ENCODE measurements at places on chromosomes 16 and 17. TPM values are rescaled to one million over a fixed set of nuclear protein-coding genes. Genes with fewer than 3 reads are reported as not detected.

DNA sequence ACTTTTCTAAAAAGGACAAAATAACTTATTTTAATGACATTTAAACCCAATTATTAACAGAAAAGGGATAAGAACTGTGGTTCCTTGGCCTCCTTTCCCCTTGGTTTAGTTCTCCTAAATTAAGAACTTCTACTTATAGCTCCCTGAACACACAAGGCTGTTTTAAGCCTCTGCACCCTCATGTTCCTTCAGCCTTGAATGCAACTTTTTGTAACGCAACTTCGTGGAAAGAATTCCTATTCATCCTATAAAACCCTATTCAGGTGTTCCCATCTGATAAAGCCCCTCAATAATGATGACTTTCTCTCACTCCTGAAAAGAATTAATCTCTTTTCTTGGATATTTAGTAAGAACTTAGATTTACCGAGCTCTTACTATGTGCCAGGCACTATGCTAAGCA, 6.3 kb downstream of the STAT3 start:
- DNase-seq, result no peak

DNA sequence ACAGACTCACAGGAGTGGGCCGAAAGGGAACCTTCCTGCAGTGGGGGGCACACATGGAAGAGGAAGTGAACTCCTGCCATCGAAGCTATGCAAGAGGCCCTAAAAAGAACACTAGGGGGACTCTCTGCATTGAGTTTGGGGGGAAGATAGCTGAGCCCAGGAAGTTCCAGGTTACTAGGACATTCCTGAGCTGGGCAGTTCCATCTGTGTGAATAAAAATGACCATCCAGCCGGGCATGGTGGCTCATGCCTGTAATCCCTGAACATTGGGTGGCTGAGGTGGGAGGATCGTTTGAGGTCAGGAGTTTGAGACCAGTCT, 211.8 kb downstream of the ZNF423 start:
- DNase-seq, result peak; percentile 37

- DNase-seq, result no peak
These were observed 5.1 kb downstream of the CACNG5 start for GRCh38 chr17:66840061-66840460.

- no peak for DNase-seq
These were observed 174.1 kb downstream of the SNX29 start for GRCh38 chr16:12150600-12150999.

GRCh38 chr17:61511480-61512182, 59.4 kb downstream of the TBX4 start:
- DNase-seq, result no peak

DNA sequence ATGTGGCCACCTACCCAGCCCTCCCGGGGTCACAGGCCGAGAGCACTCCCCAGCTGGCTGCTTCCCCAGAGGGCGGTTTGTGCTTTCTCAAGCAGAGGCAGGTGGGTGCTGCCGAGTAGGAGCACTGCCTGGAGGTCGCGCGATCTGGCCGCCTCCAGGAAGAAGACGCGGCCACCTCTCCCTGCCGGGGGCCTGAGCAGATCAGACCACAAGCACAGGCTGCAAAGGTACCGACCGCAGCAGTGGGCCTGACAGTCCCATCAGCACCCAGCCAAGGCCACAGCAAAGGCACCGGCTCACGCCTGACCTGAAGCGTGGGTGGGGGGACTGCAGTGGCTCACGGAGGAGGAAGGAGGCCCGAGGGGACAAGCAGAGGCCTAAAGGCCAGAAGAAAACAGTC, 15.2 kb upstream of the IGFALS start:
- no peak for DNase-seq

The NXPH3 gene
- 0.66 TPM for total RNA-seq

Data from fibroblast of lung (primary cell).